ENCODE measurements at places on chromosomes 16 and 17.

GRCh38 chr17:56653877-56654276 is 60.4 kb downstream of the NOG start:
- no peak for DNase-seq

GRCh38 chr17:40705584-40705983 is 2.0 kb upstream of the KRT24 start:
- no peak for DNase-seq

GRCh38 chr16:69055008-69055407 is 50.4 kb upstream of the HAS3 start:
- DNase-seq: no peak

GRCh38 chr16:67336648-67337047 is 10.0 kb downstream of the LRRC36 start:
- DNase-seq: no peak

- DNase-seq: peak; percentile 81
Observed at GRCh38 chr16:87317750-87318644, 805 bp upstream of the C16orf95 start.

- no peak for DNase-seq
Observed at GRCh38 chr17:39761861-39762496, 24.2 kb downstream of the GRB7 start.
